ENCODE measurements at places on chromosomes 7 and 10.

DNA sequence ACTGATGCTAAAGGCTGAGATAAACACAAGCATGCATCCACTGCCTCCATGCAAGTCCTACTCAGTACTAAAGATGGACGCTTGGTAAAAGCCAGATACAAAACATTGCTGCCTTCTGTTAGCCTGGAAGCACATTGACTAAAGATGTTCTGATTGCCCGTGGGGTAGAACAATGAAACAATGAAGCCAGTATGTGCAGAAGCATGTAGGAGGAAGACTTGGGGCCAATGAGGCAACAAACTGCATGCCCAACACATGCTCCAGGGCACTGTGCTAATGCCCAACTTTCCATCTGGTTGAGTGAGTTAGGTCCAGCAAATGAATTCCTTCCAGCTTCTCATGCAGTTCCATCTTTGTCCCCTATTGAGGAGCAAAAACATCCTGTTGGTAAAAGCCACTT lies 1245.5 kb downstream of the GATA3 start:
- no peak for DNase-seq

DNA sequence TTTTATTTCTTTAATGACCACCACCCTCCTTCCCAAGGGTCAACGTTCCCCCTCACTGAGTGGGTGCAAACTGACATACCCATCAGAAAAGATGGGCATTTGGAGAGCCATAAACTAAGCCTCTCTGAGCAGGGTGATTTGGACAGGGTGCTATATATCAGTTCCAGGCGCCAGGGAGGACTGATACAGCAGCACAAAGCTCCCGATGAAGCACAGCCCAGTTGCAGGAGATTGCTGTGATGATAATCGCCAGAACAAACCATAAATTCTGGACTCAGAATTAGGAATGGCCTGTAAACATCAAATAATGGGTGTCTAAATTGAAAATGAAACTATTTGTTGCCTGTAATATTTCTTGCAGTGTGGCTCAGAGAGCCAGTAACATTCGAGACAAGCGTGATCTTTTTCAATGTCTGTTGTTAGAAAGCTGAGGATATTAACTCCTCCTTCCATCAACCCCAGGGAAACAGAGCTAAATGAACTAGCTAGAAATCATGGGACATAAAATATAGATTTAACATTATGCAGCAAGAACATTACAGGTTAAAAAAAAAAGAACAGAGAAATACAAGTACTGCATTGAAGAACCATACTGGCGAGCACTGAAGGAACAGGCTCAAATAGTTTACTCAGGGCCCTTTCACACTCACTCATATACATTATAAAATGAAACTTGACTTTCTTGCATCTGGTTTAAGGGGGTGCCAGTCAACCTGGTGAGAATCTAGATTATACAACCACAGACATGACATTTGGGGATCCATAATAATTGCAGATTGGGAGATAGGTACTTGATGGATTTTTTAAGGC lies 137.5 kb upstream of the LRRTM3 start:
- DNase-seq = no peak

- no peak for DNase-seq
These were observed 143.9 kb upstream of the NPS start for GRCh38 chr10:127405221-127405620.

- no peak for DNase-seq
These were observed 25.1 kb downstream of the MNX1 start for GRCh38 chr7:156985101-156985992.

DNA sequence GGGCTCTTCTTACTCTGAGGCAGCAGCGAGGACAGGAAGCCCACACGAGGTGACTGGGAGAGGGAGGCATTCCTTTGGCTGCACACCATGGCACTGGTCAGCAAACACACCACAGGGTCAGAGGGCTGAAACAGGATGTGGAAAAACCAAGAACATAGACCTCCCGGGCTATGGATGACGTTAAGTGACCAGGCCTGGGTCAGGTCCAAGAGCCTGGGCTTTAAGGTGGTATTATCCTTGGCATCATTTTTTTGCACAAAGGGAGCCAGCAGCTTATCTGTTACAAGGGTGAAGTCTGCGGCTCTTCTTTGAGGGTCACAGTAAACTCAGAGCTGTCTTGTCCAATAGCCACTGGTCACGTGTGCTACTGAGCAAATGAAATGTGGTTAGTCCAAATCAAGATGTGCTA lies 7.0 kb downstream of the WDR91 start:
- no peak for DNase-seq

- no peak for DNase-seq
These were observed 48.8 kb downstream of the PLPP4 start for GRCh38 chr10:120505866-120506265.

GRCh38 chr7:84110400-84110799 lies 84.2 kb downstream of the SEMA3A start:
- DNase-seq = no peak

GRCh38 chr7:39099146-39099545 lies 121.4 kb downstream of the POU6F2 start:
- no peak for DNase-seq

DNA sequence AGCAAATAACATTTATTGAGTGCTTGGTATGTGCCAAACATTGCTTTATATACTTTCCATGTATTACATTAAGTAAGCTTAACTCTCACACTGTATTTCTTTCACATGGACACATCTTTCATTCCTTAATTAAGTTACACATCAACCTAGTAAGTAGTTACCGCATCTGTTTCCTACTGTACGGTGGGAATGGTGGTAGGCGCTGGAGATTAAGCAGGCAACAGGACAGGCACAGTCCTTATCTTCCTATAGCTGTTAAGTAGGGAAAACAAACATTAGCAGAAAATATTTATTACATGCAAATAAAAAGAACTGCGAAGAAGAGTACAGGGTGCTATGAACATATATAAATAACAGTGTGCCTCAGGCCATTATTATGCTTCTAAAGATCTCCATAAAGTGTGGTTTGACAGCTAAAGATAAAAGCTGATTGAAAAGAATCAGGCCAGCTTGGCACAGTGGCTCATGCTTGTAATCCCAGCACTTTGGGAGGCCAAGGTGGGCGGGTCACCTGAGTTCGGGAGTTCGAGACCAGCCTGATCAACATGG lies 105.0 kb downstream of the SUGCT start:
- no peak for DNase-seq

DNA sequence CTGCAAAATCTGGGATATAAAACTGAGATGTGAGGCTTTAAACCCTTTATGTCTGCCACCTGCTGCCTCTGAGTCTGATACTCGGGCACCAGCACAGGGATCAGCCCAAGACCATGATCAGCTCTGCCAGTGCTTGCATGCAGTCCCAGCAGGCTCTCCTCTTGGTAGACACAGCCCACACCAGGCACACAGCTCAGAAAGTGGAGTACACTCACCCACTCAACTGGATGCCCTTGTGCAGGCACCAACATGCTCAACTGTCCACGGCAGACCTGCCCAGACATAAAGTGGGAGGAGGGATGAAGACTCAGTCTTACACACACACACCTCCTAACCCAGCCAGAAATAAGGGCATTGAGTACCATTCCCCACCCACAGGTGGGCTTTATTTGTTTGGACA lies 18.2 kb upstream of the MYH16 start:
- DNase-seq = no peak

- DNase-seq = no peak
These were observed 183.4 kb downstream of the MACC1 start for GRCh38 chr7:20033621-20034400.

DNA sequence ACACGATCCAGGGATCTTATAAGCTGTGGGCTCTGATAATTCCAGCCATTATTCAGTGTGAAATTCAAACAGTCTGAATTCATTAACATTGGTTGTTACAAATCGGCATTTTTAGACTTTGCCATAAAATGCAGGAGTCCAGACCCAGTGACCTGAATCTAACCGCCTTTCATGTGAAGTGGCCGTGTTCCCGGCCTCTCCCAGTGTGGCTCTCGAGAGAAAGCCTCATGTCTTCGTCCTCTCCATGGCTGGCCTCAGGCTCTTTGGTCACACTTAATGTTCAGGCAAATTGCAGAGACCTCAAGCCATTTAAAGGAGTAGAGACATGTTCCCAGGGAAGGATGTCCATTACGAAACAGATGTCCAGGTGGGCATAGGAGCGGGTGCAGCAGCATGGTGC lies 59.3 kb downstream of the CTBP2 start:
- DNase-seq = no peak

DNA sequence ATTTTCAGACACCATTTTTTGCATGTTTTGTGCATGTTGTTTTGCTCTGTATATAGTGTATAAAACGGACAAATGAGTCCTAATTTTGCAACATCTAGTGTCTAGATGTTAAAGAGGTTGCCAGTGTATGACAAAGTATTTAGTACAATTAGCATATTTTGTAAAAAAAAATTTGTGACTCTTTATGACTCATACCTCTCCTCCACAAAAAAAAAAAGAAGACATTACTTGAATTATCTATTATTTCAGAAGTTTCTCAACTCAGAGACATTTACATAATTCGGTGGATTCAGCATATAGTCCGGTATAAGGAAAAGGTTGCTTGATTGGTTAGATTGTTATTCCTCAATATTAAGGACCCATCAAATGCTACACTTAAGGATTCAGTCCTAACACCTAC lies 26.0 kb downstream of the NUP42 start:
- no peak for DNase-seq

DNA sequence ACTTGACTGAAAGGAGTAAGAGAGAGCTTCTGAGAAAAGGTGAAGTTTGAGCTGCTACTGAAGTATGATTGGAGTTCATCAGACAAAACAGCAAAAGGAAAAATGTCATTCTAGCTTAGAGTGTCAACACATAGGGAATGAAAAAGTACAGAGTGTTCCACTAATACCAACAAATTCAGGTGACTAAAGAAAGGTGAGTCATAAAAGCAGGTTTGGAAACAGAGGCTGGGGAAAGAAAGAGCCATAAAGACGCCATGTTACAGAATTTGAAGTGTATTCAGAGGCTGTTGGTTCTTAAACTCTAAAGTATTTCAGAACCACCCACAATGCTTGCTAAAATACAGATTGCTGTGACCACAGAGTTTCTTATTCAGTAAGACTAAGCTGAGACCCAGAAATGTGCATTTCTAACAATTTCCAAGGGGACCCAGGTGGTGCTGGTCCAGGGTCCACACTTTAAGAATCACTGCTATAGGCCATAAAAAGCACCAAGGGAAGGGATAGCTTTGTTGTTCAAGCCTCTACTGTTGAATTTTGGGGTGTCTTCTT lies 143.1 kb downstream of the ELAPOR2 start:
- DNase-seq = no peak

- DNase-seq = no peak
These were observed 143.4 kb downstream of the TMEM168 start for GRCh38 chr7:112646783-112647182.

- no peak for DNase-seq
These were observed 83.8 kb downstream of the TMEM130 start for GRCh38 chr7:98785929-98786571.

- no peak for DNase-seq
These were observed 28.1 kb downstream of the OTUD1 start for GRCh38 chr10:23467012-23467411.
